ENCODE measurements at places on chromosomes 7 and 10.

- DNase-seq = no peak
Measured at GRCh38 chr7:158026636-158027265, 560.9 kb downstream of the PTPRN2 start.

GRCh38 chr10:127266431-127266830 is 70.0 kb upstream of the INSYN2A start:
- DNase-seq = no peak

- no peak for DNase-seq
Measured at GRCh38 chr7:77565917-77566316, 28.8 kb downstream of the PTPN12 start.

DNA sequence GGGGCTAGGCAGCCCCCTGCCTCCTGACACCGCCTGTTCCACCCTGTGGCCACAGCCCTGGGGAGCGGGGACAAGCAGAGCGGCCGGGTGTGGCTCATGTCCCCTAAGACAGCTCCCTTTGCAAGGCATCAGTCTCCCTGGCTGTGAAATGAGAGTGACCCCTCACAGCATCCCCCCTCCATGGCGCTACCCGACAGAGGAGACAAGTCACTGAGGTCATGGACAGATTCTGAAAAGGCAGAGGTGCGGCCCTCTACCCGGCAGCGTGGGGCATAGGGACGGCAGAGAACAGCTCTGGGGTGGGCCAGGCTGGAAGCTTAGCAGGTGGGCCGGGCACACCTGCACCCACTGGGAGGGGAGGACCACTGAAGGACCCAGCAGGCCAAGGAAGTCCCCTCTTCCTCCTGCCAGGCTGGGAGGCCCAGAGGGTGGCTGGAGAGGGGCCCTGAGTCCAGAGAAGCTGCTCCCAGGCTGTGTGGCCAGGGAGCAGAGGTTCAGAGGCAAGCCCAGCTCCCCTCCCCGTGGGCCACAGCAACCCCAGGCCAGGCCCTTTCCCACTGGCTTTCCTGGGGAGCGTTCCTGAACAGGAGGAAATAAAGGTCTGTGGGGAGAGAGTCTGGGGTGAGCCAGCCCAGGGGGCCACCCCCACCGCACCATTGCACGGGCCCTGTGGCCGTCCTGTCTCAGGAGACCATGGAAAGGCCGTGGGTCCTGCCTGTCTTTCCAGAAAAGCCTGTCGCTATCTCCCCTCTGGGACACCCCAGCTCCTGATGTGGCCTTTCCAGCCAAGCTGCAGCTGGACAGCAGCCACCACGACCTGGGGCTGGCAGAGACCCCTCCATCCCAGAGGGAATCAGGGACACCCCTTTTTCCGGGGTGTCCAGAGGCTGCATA is 1.7 kb downstream of the ADAP1 start:
- no peak for DNase-seq

All from HEK293T (cell line).